Activated B cell treated with CpG ODN at 0.5 μM for 24 hours (primary cell): ENCODE measurements at places on chromosomes 4 and X. TPM values are rescaled to one million over a fixed set of nuclear protein-coding genes. Genes with fewer than 3 reads are reported as not detected.

The ATP1B4 gene
- not detected in 2 replicates for total RNA-seq

DNA sequence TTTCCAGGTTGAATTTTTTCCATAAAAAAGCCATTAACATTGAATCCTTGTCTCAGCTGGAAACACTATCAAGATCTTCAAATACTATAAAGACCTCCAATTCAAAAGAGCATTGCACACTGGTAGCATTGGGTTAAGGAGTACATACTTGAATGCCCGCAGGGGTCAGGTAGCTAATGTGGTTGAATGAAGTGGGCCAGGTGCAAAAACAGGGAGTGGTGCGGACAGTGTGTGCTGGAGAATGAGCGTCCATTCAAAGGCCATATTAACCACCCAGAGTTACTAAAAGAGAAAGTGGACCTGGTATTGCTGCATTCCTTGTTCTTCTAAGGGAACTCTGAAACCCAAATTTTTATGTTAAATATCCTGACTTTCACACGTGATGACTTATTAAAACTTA lies 91.6 kb downstream of the NYX start:
- no peak for DNase-seq

DNA sequence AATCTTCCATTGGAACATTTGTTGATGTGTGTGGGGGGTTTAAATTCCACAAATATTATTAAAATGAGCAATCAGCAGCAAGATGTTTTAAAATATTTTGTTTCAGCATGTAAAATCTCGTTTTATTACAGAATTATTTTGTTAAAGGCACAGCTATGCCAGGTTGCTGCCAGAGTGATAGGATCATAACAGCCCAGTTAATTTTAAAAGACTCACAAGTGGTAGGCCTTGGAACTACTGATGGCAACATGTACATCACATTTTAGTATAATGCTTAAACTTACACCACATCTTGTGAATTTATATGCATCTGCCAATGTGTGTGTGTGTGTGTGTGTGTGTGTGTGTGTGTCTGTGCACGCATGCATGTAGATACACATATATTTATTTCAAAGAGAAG lies 97.8 kb upstream of the SPRY1 start:
- DNase-seq, result no peak

DNA sequence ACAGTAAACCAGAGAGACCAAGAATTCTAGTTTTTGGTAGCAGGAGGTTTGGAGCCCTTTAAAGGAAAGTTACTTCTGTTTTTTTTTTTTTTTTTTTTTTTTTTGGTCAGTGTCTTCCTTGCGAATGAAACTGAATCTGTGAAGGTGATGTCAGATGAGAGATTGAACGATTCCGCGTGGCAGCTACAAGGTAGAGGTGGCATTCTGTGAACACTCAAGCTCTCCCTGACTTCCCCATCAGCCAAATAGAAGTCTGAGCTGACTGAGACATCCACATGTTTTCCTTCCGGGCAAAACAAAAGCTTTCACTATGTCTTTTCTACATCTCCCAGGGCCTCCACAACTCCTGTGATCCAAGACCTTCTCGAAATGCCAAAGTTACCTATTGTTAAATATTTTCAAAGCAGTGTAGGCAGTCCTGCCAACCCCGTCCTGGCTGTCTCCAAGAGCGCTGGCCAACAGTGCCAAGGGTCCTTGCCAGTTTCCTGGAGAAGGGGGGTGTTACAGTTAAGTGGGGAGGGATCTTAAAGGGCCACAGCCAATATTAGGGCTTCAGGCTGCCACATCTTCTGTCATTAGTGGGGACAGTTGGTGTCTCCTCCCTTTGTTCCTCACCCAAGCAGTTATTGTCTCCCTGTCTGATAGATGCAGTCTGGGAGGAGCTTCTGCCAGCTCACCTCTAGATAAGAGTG lies 102.9 kb upstream of the SLC34A2 start:
- DNase-seq, result no peak

- DNase-seq, result no peak
Measured at GRCh38 chr4:182556580-182556979, 313.4 kb downstream of the TENM3 start.

DNA sequence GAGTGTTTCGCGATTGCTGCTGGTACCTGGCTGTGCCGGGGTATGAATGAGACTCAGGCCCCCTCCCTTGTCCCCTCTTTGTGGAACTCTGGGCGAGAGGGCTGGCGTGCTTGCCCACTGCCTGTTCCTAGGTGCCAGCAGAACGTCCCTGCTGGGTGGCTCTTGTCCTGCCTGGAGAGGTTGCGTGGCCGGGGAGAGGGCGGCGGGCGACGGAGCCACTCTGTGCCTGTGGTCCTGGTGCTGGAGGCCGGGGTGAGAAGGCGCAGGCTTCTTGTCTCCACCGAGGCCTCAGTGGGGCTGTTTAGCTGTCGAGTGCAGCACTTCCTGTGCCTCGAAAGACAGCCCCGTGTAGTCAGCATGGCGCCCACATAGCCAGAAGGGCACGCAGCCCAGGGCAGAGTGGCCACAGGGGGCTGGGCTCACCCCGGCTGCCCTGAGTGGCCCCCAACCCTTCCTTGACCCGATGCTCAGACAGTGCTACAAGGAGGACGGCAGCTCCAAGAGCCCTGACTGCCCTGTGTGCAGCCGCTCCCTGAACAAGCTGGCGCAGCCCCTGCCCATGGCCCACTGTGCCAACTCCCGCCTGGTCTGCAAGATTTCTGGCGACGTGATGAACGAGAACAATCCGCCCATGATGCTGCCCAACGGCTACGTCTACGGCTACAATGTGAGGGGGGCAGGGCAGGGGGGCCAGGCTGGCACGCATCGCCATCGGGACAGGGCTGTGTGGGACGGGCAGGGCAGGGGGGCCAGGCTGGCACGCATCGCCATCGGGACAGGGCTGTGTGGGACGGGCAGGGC lies 8.9 kb upstream of the UVSSA start:
- no peak for DNase-seq

DNA sequence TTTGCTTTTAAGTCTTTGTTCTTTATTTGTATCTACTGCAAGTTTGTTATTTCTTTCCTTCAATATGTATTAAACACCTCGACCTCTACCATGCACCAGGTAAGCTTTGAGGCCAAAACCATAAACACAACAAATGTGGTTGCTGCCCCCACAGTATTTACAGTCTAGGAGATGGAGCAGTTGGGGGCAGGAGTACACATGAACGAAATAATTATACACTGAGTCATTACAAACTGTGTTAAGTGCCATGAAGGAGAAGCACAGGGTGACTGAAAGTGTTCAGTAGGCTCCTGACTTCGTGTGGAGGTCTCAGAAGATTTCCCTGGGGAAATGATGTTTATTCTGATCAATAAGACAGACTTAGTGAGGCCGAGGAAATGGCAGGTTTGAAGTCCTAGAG lies 30.3 kb downstream of the SLC25A43 start:
- DNase-seq, result no peak

DNA sequence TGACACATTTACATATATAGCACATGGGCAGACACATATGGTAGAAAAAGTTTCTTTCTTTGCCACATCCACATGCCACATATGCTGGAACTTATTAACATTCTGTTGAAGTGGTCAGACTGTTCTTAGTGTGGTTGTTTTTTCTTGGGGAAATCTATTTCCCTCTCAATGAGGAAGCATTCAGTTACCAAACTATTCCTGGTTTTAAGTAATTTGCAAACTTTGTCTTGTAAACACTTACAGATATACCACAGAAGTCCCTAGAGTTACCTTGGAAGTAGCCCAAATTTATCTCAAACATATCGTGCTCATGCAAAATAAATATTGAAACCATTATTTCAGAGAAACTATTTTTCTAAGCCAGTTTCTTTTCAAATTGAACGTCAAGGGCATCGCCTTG lies 625.5 kb upstream of the INTU start:
- no peak for DNase-seq
